Activated naive CD4-positive, alpha-beta T cell treated with anti-CD3 and anti-CD28 coated beads for 36 hours (primary cell): ENCODE measurements at places on chromosomes 16 and 17. TPM values are rescaled to one million over a fixed set of nuclear protein-coding genes. Genes with fewer than 3 reads are reported as not detected.

The TPPP3 gene
- not detected for total RNA-seq

The CSH2 gene
- total RNA-seq: not detected

The YBX2 gene
- 0.52 TPM for total RNA-seq

The PRSS21 gene
- total RNA-seq: 4.1 TPM

The KRTAP2-1 gene
- total RNA-seq: not detected

DNA sequence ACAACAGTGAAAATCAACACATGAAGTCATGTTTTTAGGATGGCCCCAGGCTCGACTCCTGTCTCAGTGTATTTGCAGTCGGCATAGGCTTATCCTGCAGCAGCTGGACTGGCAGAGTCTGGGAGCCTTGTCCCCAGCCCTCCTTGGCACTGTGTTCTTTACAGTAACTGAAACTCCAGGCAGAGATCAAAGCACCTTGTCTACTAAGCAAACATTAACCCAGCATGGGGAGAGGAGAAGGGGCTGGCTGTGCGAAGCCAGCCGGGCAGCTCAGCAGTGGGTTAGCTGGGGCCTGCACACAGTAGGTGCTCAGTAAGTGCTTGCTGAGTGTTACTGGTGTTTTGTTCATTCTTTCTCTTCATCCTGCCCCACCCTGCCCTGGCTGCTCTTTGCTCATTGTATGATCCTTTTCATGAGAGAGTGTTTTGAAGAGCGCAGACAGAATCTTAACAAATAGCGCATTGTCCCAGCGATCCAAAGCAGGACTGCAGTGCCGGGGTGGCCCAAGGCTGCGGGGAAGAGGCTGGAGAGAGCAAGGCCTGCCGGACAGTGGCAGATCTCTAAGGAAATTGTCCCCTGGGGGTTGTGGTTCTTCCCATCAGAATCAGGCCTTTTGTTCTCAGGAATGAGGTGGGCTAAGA lies 23.5 kb upstream of the ITGB4 start:
- no peak for DNase-seq

DNA sequence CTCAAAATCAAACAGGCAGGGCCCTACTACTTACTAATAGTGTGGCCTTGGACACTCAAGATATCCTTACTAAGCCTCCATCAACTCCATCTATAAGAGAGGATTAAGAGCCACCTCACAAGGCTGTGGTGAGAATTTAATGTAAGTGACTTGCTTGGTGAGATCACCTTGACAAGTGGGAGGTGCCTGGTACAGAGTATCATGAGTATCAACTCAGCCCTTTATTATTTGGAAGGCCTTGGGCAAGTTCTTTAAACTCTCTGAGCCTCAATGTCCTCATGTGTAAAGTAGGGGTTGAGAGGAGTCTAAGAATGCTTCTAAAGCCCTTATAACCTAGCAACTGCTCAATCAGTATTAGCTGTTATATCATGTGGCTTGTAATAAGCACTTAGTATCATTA lies 15.0 kb downstream of the THUMPD1 start:
- no peak for DNase-seq

DNA sequence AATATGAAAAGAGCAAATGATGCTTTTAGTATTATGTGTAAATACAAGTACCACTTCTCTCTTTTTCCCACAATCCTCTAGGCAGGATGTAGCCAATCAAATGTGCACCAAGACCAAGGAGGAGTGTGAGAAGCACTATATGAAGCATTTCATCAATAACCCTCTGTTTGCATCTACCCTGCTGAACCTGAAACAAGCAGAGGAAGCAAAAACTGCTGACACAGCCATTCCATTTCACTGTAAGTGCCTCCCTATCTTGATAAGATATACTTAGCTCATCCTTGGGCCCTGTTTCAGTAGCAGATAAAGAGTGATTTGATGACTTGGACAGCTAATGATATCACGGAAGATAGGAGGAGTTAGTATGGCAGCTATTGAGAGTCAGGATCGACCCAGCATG lies 33.7 kb downstream of the TADA2A start:
- no peak for DNase-seq

- DNase-seq: peak; percentile 35
Observed at GRCh38 chr16:67995423-67995822, 3.9 kb downstream of the DPEP2 start.

DNA sequence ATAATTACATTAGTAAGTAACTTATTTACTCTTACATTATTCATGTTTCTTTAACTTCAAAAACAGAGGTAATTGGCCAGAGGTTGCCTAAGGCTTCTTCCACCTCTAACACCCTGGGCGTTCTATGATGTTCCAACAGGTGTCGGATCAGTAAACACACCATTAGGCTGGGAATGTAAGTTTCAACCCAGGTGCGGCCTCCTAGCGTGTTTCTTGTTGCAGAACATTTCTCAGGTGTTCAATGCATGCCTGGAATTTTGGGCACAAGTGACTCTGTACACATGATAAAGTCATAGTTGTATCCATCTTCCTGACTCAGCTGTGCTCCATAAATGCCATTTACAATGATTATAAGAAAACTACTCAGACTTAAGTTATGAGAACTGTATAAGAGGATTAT lies 1.0 kb downstream of the KRTAP2-2 start:
- DNase-seq: no peak

DNA sequence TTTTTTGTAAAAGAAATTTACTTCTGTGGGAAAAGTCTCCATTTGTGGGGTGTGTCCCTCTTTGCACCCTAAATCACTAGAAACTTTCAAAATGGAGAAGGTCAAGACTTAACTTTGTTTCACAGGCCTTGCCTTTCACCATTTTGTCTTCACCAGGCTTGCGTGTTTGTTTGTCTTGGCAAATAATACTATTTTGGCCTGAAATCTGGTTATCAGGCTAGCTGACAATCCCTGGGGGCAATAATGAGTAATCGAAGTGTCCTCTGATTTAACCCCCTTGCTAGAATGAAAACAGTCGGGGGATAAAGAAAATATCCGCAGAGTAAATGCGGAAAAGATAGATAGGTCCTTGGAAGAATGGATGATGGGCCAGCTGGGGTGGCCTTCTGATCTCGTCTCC lies 34.5 kb downstream of the SLC39A11 start:
- no peak for DNase-seq

GRCh38 chr17:10516638-10517037 lies 1.7 kb downstream of the MYH1 start:
- DNase-seq: no peak
